ENCODE measurements at places on chromosomes 4 and X.

DNA sequence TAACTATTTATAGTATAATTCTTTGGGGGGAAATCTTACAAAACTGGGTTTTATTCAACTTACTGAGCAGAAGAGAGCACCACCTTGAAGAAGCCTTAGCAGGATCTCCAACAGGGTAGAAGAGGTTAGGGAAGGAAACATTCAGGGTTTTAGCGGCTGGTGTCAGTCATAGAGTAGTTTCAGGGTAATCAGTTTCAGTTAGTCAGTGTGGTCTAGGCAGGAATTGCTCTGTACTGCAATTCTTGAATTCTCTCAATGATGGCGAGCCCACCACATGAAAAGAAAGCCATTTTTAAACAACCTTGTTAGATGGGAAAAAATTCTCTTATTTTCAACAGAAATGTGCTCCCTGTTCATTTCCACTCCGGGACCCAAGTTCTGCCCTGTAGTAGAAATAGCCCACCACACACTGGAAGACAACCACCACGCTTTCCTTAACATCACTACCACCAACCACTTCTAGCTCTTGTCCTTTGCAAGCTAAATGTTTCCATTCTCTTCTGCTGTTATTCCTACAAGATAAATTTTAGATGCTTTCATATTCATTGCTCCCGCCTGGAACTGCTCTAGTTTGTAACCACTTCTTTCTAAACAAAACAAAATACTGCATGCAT lies 25.9 kb downstream of the COL25A1 start:
- no peak for DNase-seq

- no peak for DNase-seq
Observed at GRCh38 chrX:109155161-109155560, 326.7 kb downstream of the GUCY2F start.

DNA sequence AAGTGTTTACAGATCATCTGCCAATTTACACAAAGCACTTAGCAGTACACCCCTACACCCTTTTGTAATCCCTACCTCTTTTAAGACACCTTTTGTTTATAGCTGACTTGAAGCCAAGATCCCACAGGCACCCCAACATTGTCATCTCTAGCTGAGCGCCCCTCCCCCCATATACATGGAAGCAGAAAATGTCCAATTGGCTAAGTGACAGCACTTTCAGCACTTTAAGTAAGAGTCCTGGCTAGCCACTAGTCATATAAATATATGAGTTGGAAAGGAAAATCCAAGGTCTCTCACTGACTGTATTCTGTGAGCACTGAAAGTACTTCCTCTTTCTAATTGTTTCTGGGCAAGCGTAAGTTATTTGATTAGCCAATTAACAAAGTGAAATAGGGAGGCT lies 108.2 kb downstream of the NSUN7 start:
- DNase-seq = no peak

- DNase-seq = peak; percentile 93
Observed at GRCh38 chrX:47619486-47620302, at the start of gene SYN1. Gene SYN1 (minus strand): TSS chrX:47619857. CDS start chrX:47619728, 129 bp downstream.

GRCh38 chr4:14155803-14156202 lies 528.3 kb upstream of the BOD1L1 start:
- no peak for DNase-seq

- DNase-seq = peak; percentile 6
Observed at GRCh38 chr4:146238107-146238506, 23.8 kb downstream of the REELD1 start.

Measured in osteocyte (in vitro differentiated cells).